Activated naive CD4-positive, alpha-beta T cell treated with anti-CD3 and anti-CD28 coated beads for 36 hours (primary cell): ENCODE measurements at places on chromosomes 1 and 21. TPM values are rescaled to one million over a fixed set of nuclear protein-coding genes. Genes with fewer than 3 reads are reported as not detected.

CFHR3 gene
- total RNA-seq = not detected

NR5A2 gene
- not detected for total RNA-seq

GBP3 gene
- 1.8 TPM for total RNA-seq

ATP1A4 gene
- total RNA-seq = not detected

ALDH4A1 gene
- total RNA-seq = 12.5 TPM

MYOG gene
- total RNA-seq = not detected

MATN1 gene
- total RNA-seq = 0.36 TPM

PLA2G2F gene
- total RNA-seq = not detected

MYOM3 gene
- not detected for total RNA-seq

PTGER3 gene
- 0.05 TPM for total RNA-seq

DNA sequence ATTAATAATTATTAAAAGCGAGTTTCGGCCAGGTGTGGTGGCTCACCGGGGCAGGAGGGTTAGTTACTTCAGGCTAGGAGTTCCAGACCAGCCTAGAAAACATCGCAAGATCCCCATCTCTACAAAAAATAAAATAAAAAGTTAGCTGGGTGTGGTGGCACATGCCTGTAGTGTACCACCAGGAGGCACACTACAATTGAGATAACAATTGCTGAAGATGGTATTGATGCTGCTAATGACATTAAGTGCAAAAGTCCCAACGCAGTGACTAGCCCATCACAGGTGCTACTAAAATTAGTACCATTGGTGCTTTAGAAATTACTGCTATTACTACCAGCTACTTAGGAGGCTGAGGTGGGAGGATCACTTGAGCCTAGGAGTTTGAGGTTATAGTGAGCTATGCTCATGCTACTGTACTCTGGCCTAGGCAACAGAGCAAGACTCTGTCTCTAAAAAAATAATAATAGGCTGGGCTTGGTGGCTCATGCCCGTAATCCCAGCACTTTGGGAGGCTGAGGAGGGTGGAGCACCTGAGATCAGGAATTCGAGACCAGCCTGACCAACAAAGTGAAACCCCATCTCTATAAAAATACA lies 156.6 kb downstream of the GREM2 start:
- peak; percentile 10 for DNase-seq

GRCh38 chr1:1779691-1780597 lies 1.7 kb upstream of the NADK start:
- DNase-seq = peak; percentile 80

DNA sequence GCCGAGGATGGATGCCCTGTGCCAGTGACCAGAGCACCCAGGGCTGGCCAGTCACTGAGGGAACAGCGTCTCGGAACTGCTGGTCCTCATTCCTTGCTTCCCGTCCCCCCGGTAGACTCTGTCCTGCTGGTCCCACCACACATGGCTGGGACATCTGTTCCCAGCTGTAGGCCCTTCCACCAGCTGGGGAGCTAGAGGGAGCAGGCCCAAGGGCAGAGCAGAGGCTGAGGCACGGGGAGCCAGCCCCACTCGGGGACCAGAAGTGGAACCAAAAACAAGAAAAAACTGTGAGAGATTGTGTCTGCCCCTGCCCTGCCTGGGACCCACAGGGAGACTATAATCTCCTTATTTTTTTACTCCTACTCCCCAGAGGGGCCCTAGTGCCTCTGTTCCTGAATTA lies 23.8 kb downstream of the ATP8B2 start:
- no peak for DNase-seq

DNA sequence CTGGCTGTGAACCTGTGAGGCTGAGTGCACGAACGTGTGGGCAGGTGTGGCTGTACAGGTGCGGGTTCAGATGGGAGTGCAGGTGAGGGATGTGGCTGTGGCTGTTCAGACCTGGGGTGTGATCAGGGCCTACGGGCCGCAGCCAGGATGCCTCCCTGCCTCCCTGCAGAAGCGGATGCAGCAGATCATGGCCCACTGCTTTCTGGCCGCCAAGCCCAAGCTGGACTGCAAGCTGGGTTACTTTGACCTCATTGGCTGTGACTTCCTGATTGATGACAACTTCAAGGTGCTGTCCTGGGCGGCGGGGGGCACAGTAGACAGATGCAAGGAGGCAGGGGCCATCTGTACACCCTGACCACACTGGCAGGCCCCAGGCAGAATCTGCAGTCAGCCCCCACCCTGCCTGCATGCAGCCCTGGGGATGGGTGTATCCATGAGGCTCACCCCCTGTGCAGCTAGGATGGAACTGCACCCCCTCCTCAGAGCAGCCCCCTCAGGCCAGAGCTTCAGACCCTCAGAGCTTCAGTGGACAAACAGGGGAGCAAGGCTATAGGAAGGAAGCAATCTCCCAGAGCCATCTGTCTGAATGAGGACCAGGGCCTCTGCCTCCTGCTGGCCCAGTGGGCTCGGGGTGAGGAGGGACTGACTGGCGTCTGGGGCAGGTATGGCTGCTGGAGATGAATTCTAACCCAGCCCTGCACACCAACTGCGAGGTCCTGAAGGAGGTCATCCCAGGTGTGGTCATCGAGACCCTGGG lies 9.8 kb downstream of the TNFRSF18 start:
- DNase-seq = no peak

- DNase-seq = no peak
Observed at GRCh38 chr1:28503117-28503516, 2.7 kb upstream of the RCC1 start.

- no peak for DNase-seq
Observed at GRCh38 chr1:174052621-174053020, 30.5 kb upstream of the RC3H1 start.

- no peak for DNase-seq
Observed at GRCh38 chr21:38401191-38401926, 96.9 kb downstream of the ERG start.

- no peak for DNase-seq
Observed at GRCh38 chr1:117284399-117285215, 73.9 kb upstream of the VTCN1 start.

GRCh38 chr21:15626031-15626430 lies 103.8 kb upstream of the USP25 start:
- no peak for DNase-seq

DNA sequence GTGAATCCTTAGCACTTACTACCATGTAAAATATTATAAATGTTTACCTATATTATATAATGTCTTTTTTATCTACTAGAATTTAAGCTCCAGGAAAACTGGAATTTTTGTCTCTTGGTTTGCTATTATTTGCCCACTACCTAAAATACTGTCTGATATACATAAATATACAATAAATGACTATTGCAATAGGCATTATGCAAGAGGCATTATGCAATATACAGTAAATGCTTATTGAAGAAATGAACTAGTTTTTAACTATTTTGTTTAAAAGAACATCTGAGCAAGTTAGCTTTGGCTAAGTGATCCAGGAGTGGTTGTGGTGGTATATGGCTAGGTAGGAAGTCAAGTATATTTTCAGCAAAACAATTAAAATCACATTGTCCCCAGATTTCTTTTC lies 640.2 kb upstream of the PKN2 start:
- no peak for DNase-seq

DNA sequence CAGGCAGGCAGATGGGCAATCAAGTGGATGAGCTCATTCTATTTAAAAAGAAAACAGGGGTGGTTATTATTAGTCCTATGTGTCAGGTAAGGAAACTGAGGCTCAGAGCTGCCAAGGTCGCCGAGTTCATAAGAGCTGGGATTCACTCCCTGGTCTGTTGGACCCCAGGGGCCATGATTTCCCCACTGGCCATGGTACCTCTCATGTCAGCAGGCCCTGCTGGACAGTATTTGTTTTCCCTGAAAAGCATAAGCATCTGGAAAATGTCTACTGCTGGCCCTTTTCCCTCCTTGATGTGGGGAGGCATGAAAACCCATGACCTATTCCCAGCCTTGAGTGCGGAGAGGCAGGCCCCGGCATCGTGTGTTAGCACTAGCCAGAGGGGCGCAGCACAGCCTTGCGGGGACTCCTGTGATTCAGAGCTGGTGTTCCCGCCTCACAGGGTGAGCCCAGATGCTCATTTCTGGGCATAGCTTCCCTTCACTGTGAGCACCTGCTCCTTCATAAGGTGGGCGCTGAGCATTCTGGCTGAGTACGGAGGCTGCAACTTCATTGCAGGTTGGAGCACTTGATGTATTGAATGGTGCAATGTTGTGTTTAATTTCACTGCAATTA lies 617.5 kb downstream of the PTPRU start:
- no peak for DNase-seq

DNA sequence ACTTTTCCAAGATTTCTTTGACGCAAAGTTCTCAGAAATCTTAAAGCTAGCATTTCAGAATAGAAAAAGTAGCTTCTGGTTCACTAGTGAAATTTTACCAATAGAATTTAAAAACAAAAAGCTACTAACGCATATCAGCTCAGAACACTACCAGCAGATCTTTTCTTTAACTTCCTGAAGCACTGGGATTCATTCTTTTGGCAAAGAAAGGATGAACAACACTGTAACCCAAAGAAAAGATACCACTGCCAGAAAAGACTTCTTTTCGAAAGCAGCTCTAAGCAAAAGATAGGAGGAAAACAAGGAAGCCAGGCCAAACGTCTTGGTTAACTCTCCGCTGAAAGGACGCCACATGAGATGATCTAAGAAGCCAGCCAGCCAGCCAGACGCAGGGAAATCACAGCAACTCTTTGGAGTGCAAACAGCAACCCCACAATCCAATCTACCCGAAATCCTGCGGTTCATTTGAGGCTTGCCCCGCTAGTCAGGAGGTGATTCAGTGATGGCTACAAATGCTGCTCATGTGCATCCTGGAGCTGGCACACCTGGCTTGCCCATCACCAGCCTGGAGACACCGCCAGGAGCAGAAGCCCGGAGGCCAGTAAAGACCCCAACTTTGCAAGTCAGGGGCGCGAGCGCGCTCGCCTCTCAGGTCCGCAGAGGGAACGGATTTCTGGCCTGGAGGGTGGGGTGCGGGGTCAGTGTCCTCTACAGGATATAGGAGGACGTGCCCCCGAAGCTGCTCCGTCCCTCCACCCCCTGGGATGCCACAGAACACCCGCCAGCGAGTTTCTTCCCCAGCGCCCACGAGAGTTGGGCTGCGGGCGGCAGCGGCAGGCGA lies 812 bp downstream of the NBPF1 start:
- peak; percentile 56 for DNase-seq

- DNase-seq = peak; percentile 27
Observed at GRCh38 chr21:42850866-42851391, 28.4 kb downstream of the WDR4 start.

- DNase-seq = peak; percentile 30
Observed at GRCh38 chr1:246602194-246602593, 35.9 kb downstream of the CNST start.

DNA sequence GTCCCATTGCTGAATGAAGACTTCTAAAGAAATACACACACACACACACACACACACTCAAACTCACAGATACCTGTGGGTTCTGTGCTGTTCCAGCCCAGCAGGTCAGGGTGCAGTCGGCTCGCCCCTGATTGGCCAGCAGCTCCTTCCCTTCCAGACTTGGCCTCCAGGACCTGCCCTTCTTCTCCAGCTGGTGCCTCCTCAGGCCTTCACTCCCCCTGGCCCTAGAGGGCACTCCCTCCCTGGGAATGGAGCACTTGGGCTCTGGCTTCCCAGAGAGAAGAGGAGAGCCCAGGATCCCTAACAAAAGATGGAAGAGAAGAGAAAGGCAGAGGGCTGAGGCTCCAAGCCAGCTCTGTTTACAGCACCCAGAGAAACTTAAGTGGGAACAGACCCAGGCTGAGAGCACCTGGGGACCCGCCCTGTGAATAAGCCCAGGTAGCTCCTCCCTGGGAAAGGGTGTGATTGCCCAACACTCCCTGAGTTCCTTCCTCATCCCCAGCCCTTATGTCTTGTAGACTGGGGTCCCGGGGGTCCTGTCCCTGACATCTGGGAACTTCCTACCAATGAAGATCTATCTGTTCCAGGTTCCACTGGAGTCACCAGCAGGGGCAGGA lies at the start of gene PGLYRP3:
Gene PGLYRP3 (minus strand): TSS at position 383 of the 617 bp plus-strand sequence. CDS start 2,287 bp downstream, outside the sequence.
- no peak for DNase-seq

DNA sequence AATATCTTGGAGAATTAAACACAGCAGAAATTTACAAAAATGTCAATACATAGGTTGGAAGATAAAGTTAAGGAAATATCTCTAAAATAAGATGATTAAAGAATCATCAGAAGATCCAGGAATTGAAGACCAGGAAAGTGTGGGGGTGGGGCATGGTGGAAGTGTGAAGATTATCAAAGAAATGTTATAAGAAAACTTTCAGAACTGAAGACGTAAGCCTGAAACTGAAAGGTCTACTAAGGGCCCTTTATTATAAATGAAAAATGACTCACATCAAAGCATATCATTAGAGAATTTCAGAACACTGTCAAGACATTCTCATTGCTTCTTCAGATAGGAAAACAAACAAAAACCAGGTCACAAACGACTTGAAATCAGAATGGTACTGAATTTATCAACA lies 92.4 kb upstream of the DPT start:
- peak; percentile 69 for DNase-seq

- DNase-seq = no peak
Observed at GRCh38 chr1:162375463-162375862, 1.2 kb downstream of the SPATA46 start.

GRCh38 chr1:169263059-169263458 lies 104.5 kb downstream of the NME7 start:
- no peak for DNase-seq

- DNase-seq = no peak
Observed at GRCh38 chr1:36322041-36322785, 1.2 kb downstream of the EVA1B start.

- no peak for DNase-seq
Observed at GRCh38 chr1:92307980-92308379, 9.1 kb downstream of the RPAP2 start.

GRCh38 chr1:94828251-94828650 lies 8.1 kb downstream of the SLC44A3 start:
- no peak for DNase-seq

DNA sequence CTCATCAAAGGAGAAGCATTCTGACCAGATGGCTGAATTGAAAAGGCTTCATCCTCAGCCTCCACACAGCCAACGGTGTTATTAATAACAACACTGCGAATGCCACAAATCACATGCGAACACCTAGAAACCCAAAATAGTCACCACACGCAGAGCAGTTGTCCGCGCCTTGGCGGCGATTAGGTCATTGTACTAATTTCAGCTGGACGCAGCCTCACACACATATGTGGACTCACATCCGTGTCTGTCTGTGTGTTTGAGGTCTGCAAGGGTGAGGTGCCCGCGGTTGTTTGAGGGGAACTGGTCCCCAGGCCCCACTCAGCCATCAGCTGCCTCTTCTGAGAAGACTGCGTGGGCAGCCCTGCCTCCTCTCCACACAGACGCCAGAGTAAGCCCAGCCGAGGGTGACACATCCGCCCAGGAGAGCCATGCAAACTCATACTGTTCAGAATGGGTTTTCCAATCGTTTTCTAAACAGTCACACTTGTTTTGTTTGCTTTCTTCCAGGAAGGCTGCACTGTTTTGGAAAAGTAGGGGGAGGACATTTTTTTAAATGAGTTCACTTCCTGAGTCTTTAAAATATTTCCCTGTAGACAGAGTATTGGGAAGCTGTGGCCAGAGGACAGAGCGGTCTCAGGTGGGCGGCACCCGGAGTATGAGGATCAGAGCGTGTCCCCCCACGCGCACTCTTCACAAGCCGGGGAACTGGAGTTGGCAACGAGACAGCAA lies 53.4 kb downstream of the TOMM20 start:
- peak; percentile 83 for DNase-seq
